Stimulated activated CD8-positive, alpha-beta memory T cell treated with anti-CD3 and anti-CD28 coated beads, Interleukin-15, amount 100 ng/mL, for 24 hours (primary cell): ENCODE measurements at places on chromosomes 4 and X.

GRCh38 chr4:156892805-156893204 is 78.8 kb downstream of the PDGFC start:
- no peak for DNase-seq

- DNase-seq = no peak
Observed at GRCh38 chr4:138177278-138177968, 64.7 kb downstream of the SLC7A11 start.

- DNase-seq = no peak
Observed at GRCh38 chrX:42943051-42943974, 165.3 kb upstream of the PPP1R2C start.

GRCh38 chr4:185229021-185229818 is 19.8 kb downstream of the SNX25 start:
- no peak for DNase-seq
